ENCODE measurements at places on chromosomes 12 and 14. TPM values are rescaled to one million over a fixed set of nuclear protein-coding genes. Genes with fewer than 3 reads are reported as not detected.

Gene RBP5
- total RNA-seq, result not detected

- DNase-seq, result no peak
These were observed 13.5 kb downstream of the TCL1A start for GRCh38 chr14:95700221-95700976.

Gene PLEKHA5
- 5.2 TPM for total RNA-seq

Gene DNAI7
- 0.59 TPM for total RNA-seq

GRCh38 chr12:50508970-50509663 is 4.3 kb downstream of the DIP2B start:
- no peak for DNase-seq
